ENCODE measurements at places on chromosomes 3 and 15. TPM values are rescaled to one million over a fixed set of nuclear protein-coding genes. Genes with fewer than 3 reads are reported as not detected.
A peak's percentile ranks its signal among the peaks of the same experiment; 100 is the strongest.

The DTX3L gene
- total RNA-seq: 21.8 TPM

The WDR72 gene
- not detected for total RNA-seq

- H3K4me3 ChIP-seq: no peak overlapping the region
- H3K27ac ChIP-seq: no peak overlapping the region
- no peaks in the 10 kb centered on the region for H3K27me3 ChIP-seq
- no peaks in the 10 kb centered on the region for H3K36me3 ChIP-seq
Observed at GRCh38 chr3:19757773-19758172, 176.2 kb downstream of the EFHB start.

DNA sequence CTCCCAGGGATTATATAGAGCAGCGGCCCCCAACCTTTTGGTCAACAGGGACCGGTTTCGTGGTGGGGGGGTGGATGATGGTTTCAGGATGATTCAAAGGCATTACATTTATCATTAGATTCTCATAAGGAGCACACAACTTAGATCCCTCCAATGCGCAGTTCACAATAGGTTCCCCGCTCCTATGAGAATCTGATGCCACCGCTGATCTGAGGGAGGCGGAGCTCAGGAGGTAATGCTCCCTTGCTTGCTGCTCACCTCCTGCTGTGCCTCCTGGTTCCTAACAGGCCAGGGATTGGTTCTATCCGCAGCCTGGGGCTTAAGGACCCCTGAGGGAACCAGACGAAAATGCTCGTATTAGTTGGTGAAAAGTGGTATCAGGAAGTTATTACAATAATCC lies 1.3 kb upstream of the HACD2 start:
- peak overlapping the region; percentile 87 for H3K4me3 ChIP-seq
- peaks cover 12% of the 10 kb centered on the region for H3K4me1 ChIP-seq
- DNase-seq: peak; percentile 90
- no peaks in the 10 kb centered on the region for H3K27me3 ChIP-seq
- H3K27ac ChIP-seq: peak overlapping the region; percentile 90
- peaks cover 6% of the 10 kb centered on the region for H3K36me3 ChIP-seq

GRCh38 chr3:99686955-99687612 lies 48.7 kb downstream of the COL8A1 start:
- no peak overlapping the region for H3K4me3 ChIP-seq
- H3K4me1 ChIP-seq: peaks cover 38% of the 10 kb centered on the region
- H3K27ac ChIP-seq: no peak overlapping the region
- no peaks in the 10 kb centered on the region for H3K36me3 ChIP-seq
- no peaks in the 10 kb centered on the region for H3K27me3 ChIP-seq
- no peak for DNase-seq

DNA sequence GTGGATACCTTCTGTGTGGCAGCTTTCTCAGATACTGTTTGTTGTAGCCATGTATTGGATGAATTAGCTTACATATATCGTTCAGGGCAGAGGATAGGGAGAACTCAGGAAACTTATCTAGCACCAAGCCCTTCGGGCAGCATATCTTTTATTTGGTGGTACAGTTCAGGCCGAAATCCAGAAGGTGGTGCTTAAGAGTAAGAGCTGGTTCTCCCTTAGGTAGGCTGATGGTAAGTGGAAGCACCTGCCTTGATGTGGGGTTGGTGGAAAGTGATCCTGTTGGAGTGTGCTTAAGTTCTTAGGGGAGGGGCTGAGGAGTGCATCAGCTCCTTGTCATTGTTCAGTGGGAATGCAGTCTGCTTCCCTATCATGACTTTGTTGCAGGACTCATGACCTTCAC lies 187.5 kb downstream of the DOCK3 start:
- peaks cover 7% of the 10 kb centered on the region for H3K4me1 ChIP-seq
- H3K27me3 ChIP-seq: no peaks in the 10 kb centered on the region
- no peaks in the 10 kb centered on the region for H3K36me3 ChIP-seq
- H3K27ac ChIP-seq: no peak overlapping the region

- H3K27me3 ChIP-seq: no peaks in the 10 kb centered on the region
- H3K36me3 ChIP-seq: peaks cover 6% of the 10 kb centered on the region
- no peak overlapping the region for H3K27ac ChIP-seq
- H3K4me3 ChIP-seq: no peak overlapping the region
Observed at GRCh38 chr15:71011503-71012155, 103.6 kb upstream of the THSD4 start.

Measured in esophagus muscularis mucosa (tissue), 4 donors.